Stimulated activated CD8-positive, alpha-beta memory T cell treated with anti-CD3 and anti-CD28 coated beads, Interleukin-4, amount 100 ng/mL, for 1 hour (primary cell): ENCODE measurements at places on chromosomes 7 and 10.

GRCh38 chr10:42827201-42827600 lies 44.6 kb downstream of the BMS1 start:
- DNase-seq, result no peak

DNA sequence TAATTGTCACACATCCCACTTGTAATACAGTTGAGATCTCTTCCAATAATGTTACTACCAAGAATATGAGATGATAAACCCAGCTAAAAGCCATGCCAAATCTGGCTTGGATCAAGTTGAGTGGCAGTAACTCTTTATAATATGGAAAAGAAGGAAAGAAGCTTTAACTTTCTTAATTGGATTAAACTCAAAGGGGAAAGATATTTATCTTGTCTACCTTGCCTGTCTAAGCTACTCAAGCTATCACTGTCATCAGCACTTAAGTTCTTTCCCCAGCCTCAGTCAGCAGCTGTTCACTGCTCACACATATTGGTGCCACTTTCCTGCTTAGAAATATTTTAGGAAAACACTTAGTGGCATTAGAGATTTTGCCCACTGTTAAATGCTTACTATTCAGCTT lies 350.7 kb downstream of the IPMK start:
- no peak for DNase-seq

- DNase-seq, result no peak
Observed at GRCh38 chr10:35674843-35675242, 32.7 kb upstream of the FZD8 start.

GRCh38 chr10:1102831-1103230 lies 46.6 kb downstream of the WDR37 start:
- no peak for DNase-seq

DNA sequence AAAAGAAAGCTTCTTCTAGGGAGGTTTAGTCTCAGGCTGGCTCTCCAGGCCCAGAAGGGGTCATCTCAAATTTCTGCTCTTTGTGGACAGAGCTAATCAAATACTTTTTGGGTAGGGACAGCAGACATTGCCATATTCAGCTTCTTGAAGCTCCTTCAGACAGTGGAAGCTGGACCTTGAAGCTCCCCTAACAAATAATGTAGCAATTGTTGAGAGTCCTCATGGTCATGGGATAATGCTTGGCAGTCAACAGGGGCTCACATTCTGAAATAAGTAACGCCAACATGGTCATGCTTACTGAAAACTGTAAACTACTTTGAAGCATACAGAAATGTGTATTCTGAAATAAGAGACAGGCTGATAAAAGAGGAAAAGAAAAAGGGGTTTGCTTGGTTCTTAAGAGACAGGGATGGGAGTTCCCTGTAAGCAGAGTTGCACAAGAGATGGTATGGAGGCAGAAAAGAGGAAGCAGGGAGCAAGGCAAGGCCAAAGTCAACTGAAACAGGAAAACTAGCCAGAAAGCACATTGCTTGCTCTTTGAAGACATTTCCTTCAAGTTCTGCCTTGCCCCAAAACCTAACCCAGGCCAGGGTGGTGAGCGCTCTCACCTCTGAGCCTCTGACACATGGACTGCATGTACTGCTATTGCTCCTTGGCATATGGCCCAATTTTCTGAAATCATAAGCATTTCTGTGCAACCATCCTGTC lies 53.1 kb upstream of the KMT2E start:
- no peak for DNase-seq

DNA sequence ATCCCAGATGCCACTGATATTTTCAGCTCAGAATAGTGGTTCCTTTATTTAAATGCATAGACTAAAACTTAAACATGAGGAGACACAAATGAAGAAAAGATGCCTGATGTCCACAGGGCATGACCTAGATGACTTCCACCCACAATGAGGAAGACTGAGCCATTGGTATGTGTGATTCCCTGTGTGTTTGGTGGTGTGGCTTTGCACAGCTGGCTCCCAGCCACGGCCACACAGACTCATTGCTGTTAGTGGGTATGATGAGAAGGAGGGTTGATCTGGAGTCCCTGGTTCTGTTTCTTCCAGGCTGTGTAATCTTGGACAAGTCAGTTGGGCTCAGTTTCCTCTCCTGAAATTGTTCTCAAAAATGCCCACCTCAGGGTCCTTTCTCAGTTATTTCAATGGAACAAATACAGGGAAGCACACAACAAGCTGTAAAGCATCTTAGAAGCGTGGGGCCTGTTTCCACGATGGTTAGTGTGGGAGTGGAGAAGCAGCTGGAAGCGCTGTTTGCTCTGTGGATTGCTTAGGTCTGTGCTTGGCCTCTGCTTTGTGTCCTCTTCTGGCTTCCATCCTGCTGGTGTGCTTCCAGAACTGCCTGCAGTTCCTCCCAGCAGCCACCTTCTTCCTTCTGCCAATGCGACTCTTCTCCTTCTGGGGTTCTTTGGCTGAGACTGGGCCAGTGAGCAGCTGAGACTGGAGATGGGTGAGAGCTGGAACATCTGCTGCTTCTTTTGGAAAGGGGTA lies 303.7 kb downstream of the BMPER start:
- no peak for DNase-seq

DNA sequence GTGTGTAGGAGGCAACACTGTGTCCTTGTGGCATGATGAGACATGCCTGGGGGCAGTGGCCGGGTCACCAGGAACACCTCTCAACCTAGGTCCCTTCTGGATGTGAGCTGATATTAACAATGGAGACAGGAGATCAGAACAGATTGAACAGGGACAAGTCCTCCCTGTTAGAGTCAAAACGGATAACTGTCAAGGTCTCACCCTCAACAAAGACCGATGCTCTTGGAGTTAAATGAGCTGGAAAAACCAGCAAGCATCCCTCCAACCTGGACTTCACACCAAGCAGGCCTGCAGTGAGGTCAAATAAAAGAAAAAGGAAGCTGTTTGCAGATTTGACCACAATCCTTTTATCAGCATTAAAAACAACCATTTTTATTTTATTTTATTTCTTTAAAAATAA lies 49.0 kb downstream of the SLIT1 start:
- DNase-seq, result no peak

GRCh38 chr10:36345807-36346206 lies 703.7 kb upstream of the FZD8 start:
- DNase-seq, result no peak

DNA sequence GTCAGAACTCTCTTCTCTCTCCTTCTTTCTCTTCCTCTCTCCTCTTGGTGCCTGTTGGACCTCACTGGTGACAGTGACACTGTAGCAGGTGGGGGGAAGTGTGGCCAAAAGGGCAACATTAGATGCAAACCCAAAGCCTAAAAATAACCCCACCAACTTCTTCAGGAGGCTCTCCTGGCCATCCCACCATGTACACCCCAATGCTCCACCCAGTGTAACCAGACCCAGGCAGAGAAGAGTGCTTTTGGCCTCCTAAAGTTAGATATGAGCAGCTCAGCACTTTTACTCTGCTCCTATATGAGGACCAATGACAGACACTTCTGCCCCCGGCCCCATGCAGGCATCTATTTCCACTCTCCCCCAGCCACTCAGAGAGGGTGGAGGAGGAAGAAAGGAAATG lies 5.5 kb downstream of the MYOZ1 start:
- DNase-seq, result no peak

- no peak for DNase-seq
Observed at GRCh38 chr10:32481606-32482005, 35.7 kb downstream of the CCDC7 start.

DNA sequence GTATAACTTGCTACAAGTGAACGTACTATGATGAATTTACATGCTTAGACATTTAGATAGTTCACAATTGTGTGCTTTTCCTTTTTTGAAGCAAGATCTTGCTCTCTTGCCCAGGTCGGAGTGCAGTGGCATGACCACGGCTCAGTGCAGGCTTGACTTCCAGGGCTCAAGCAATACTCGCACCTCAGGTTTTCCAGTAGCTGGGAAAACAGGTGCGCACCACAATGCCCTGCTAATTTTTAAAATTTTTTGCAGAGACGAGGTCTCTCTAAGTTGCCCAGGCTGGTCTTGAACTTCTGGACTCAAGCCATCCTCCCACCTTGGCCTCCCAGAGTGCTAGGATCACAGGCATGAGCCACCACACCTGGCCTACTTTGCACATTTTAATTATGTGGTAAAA lies 1.8 kb downstream of the GPR15LG start:
- DNase-seq, result no peak

DNA sequence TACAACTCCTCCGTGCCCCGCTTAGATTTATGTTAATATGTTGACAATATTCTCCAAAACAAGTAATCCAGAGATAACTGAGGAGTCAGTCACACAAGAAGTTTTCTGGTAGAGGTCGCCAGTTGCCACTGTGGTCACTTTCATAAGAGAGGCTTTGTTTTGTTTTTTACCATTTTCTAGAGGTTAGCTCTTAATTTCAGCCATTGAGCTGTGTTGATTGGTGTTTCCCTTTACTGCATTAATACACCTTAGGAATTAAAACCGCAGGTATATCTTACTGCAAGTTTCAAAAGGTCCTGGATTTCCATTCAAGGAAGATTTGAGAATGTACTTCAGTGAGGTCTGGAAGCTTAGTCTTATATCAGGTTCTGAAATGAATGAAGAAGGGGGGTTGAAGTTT lies 3.5 kb downstream of the BMI1 start:
- DNase-seq, result no peak

GRCh38 chr7:34104992-34105391 lies 199.7 kb downstream of the BMPER start:
- DNase-seq, result no peak

GRCh38 chr7:25821225-25821624 lies 330.8 kb upstream of the NFE2L3 start:
- DNase-seq, result no peak

- no peak for DNase-seq
Observed at GRCh38 chr10:102775201-102775934, 31.6 kb downstream of the WBP1L start.

GRCh38 chr10:35417795-35418194 lies 81.5 kb downstream of the CCNY start:
- DNase-seq, result no peak

- DNase-seq, result no peak
Observed at GRCh38 chr10:123796736-123797135, 94.9 kb downstream of the CPXM2 start.

DNA sequence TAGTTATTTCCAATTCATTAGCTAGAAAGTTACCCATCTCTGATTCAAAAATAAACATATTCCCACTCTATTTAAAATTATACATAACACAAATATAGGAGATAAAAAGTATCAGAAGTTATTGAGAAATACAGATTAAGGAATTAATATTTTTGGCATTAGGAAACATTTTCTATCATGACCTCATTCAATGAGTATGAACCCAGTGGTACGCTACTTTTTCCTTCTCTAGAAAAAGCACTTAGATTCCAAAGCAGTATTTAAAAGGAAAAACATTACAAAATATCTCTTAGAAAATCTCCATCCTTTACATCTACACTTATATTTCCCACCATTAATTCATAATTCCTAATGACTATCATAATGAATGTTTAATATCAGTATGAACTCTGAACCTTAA lies 240.6 kb upstream of the GNAI1 start:
- DNase-seq, result no peak

DNA sequence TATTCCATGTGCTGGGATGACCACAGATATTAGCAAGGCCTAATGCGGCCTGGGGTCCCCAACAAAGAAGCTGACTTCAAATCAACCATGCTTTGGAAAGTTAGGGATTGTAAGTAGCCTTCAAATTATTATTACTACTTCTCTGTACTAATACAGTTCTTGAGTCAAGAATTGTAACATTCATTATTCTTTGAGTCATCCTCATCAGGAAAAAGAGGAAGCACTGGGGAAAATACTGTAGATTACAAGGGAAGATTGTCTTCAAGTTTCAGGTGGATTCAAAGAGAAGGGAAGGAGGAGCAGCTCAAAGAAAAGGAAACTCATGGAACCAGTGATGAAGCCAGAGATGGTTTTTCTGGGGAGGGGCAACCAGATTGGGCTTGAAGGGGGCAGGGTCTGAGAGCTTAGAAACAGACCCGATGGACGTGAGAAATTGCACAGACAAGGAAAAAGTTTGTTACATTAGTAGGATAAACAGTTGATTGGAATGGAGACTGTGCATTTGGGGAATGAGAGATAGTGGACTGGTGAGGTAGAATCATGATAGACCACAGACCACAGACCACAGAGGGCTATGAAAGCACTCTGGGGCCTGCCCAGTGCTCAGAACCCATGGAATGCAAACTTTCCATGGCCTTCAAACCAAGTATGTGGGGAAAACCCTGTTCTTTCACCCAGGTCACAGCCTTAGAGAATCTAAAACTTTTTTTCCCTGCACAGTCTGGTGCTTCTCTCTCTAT lies 209.9 kb downstream of the ZNF365 start:
- DNase-seq, result no peak

- DNase-seq, result no peak
Observed at GRCh38 chr7:88305044-88305443, 1.6 kb downstream of the STEAP4 start.

GRCh38 chr10:128147064-128147463 lies 20.8 kb upstream of the MKI67 start:
- no peak for DNase-seq

- DNase-seq, result no peak
Observed at GRCh38 chr7:7562736-7563135, 3.9 kb upstream of the MIOS start.

DNA sequence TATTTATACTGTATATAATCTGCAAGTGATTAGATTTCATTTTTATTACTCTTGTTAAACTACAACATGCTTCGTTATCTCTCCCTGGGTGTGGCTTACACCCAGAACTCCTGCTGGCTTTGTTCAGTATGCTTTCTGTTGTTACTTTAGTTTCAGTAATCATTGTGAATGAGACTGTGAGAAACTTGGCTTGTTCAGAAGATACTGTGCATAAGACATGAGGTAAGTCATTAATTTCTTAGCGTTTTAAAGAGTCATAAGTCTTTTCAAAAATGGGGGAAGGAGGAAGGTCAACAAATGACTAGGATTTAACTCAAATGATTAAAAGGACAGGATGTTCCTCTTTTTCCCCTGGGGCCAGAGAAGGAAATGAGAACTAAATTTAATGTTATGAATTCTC lies 11.6 kb upstream of the ADD3 start:
- no peak for DNase-seq

DNA sequence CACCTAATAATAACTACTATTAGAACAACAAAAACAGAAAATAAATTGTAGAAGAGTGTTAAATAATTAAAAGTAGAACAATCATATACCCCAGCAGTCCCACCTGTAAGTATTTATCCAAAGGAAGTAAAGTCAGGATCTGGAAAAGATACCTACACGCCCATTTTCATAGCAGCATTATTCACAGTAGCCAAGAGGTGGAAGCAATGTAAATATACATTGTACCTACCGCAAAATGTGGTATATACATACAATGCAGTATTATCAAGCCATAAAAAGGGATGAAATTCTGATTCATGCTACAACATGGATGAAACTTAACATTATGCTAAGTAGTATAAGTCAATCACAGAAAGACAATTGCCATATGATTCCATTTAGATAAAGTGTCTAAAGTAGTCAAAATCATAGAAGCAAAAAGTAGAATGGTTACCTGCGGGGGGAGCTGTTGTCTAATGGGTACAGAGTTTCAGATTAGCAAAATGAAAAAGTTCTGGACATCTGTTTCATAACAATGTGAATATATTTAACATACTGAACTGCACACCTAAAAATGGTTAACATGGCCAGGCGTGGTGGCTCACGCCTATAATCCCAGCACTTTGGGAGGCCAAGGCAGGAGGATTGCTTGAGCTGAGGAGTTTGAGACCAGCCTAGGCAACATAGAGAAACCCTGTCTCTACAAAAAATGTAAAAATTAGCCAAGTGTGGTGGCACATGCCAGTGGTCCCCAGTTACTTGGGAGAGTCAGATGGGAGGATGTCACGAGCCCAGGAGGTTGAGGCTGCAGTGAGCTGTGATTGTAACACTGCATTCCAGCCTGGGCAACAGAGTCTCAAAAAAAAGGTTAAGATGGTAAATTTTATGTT lies 6.0 kb upstream of the TMED4 start:
- DNase-seq, result no peak
